ENCODE measurements at places on chromosomes 7 and 10. TPM values are rescaled to one million over a fixed set of nuclear protein-coding genes. Genes with fewer than 3 reads are reported as not detected.

DNA sequence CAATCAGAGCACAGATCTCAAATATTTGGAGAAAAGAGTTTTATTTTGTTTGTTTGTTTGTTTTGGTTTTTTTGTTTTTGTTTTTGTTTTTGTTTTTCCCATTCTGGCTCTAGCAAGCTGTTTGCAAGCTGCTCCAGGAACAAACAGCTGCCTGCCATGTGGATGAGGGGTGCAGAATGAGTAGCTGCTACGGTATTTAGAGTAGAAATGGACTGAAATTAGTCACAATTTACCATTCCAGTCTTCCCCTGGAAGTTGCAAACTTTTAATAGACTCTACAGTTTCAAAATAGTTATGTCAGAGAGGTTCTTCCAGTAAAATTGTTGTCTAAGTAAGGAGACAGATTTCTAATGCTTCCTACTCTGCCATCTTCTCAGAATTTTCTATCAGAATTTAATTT lies 27.1 kb upstream of the TAS2R16 start:
- DNase-seq, result no peak
- no peaks in the 10 kb centered on the region for H3K27me3 ChIP-seq
- H3K27ac ChIP-seq, result no peak overlapping the region
- no peaks in the 10 kb centered on the region for H3K4me1 ChIP-seq
- H3K4me3 ChIP-seq, result no peak overlapping the region
- no peaks in the 10 kb centered on the region for H3K36me3 ChIP-seq

The FOXK1 gene
- 47.8 TPM for total RNA-seq

The EMX2 gene
- 0.89 TPM for total RNA-seq

DNA sequence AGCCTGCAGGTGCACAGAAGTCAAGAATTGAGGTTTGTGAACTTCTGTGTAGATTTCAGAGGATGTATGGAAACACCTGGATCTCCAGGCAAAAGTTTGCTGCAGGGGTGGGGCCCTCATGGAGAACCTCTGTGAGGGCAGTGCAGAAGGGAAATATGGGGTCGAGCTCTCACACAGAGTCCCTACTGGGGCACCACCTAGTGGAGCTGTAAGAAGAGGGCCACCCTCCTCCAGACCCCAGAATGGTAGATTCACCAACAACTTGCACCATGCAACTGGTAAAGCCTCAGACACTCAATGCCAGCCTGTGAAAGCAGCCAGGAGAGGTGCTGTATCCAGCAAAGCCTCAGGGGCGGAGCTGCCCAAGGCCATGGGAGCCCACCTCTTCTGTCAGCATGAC lies 205.8 kb downstream of the CCSER2 start:
- peaks cover 7% of the 10 kb centered on the region for H3K4me1 ChIP-seq
- no peak overlapping the region for H3K27ac ChIP-seq
- no peak overlapping the region for H3K4me3 ChIP-seq
- DNase-seq, result no peak

The TMEM130 gene
- total RNA-seq, result 0.20 TPM

- H3K4me3 ChIP-seq, result no peak overlapping the region
- peaks cover 12% of the 10 kb centered on the region for H3K36me3 ChIP-seq
- H3K4me1 ChIP-seq, result peaks cover 17% of the 10 kb centered on the region
- H3K27me3 ChIP-seq, result no peaks in the 10 kb centered on the region
- H3K27ac ChIP-seq, result no peak overlapping the region
- DNase-seq, result no peak
These were observed 16.3 kb downstream of the CUL1 start for GRCh38 chr7:148715027-148715426.

DNA sequence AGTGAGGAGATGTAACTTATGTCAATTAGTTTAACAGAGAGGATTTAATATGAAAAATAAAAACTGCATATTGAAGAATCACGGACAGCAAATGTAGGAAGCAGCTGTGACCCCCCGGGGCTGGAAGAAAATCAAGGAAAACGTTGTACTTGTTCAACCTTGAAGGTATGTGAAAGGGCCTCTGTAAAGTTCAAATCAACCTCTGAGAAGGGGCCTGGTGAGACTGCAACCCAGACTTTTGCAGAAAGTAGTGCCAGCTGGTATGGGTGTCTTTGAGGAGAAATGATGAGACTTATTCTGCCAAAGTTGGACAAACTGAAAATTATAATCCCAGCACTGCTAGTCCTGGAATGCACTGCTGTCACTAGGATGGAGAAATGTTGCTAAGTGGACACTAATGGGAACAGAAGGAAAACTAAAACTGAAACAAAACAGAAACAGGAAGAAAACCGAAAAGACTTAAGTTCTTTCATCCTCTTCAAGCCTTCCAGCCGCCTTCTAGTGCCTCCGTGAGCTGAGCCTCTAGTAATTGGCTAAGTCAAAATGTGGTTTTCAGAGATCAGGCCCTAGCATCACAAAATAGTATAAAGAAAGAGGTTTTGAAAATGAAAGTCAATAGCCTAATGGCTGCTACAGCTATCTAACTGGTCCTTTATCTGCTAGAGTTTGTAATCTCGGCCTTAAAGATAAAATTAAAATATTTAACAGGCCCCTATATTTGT lies 253.7 kb upstream of the SORCS1 start:
- H3K4me3 ChIP-seq, result no peak overlapping the region
- no peak for DNase-seq
- H3K27ac ChIP-seq, result no peak overlapping the region
- no peaks in the 10 kb centered on the region for H3K36me3 ChIP-seq
- peaks cover 12% of the 10 kb centered on the region for H3K4me1 ChIP-seq

Data from progenitor cell of endocrine pancreas (in vitro differentiated cells).